KBM-7 (cell line): ENCODE measurements at places on chromosomes 12 and 14.

- DNase-seq, result no peak
Observed at GRCh38 chr12:79569679-79570078, 121.1 kb downstream of the PAWR start.

GRCh38 chr14:69501423-69501838 is 16.9 kb downstream of the PLEKHD1 start:
- DNase-seq, result no peak

- peak; percentile 63 for DNase-seq
Observed at GRCh38 chr12:65602610-65603295, 221.5 kb upstream of the HMGA2 start.

DNA sequence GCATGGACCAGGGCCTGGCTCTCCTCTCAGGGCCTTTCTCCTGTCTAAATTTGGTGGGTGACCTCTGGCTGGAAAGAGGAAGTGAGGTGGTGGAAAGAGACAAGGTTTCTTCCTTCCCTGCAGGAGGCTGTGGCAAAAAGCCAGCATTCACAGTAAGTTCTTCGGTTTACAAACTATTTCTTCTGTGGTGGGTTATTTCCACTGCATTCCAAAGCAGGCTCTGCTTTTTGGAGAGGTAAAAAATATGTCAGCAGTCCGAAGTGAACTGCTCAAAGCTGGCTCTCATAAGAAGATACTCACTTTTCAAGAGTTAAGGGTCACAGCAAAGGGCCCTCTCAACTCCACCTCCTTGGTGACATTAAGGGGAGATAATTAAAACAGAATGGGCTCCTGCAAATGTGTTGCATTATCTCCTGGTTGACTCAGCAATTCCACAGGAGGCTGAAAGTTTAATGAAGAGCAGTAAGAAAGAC is 48.9 kb upstream of the POC1B start:
- peak; percentile 73 for DNase-seq

GRCh38 chr12:42090899-42091298 is 53.8 kb downstream of the GXYLT1 start:
- DNase-seq, result no peak

DNA sequence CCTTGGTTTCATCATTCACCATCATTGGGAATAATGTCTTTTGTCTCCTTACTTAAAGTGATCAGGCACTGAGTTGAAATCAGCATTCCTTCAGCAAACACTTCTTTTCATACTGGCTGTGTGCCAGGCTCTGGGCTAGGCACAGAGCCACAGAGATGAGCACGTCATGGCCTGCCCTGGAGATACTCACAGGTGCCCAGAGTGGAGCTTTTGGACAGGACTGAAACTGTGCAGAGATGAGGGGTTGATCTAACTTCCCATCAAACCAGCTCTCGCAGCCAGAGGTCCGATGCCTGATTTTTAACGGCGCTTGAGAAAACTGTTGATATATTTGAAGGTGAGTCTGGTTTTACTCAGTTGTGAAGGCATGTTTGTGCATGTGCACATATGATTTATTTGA is 43.1 kb downstream of the CACNA1C start:
- DNase-seq, result no peak

DNA sequence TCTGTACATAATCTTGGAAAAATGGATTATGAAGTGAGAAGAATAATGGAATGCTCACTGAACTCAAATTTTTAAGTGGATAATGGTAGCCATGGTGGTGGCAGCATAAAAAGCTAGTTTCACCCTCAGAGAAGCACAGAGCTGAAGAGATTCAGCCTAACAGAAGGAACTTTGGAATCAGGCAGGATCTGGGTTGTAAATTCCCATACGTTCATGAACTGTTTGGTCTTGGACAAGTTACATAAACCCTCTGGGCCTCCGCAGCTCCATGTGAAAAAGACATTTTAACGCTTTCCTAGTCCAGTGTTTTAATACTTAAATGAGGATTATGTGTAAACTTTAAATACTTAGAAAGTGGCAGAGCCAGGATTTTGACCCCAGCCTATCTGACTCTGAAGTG is 26.6 kb downstream of the JKAMP start:
- no peak for DNase-seq

- no peak for DNase-seq
Observed at GRCh38 chr12:53074283-53074998, 4.7 kb downstream of the SPRYD3 start.

DNA sequence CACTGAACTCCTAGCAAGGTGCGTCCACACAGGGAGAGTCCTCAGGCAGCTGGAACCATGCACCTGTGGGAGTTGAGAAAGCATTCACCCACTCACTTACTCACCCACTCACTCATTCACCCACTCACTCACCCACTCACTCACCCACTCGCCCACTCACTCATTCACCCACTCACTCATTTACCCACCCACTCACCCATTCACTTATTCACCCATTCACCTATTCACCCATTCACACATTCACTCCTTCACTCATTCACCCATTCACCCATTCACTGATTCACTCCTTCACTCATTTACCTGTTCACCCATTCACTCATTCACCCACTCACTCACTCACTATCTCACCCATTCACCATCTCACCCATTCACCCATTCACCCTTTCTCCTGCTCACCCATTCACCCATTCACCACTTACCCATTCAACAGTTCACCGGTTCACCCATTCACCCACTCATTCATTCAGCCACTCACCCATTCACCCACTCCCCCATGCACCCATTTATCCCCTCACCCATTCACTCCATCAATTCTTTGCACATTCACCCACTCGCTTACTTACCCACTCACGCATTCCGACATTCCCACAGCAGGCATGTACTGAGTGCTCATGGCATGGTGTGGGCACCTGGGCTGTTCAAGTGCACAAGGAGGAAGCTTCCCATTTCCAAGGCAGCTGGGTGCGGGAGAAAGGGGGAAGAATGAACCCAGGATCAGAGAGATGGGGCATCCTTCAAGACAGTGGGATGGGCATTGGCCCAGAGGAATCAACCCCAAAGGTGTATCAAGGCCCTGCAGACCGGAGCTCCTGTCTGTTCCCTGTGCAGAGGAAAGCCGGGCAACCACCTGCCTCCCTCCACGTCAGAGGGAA is 135.2 kb upstream of the C14orf180 start:
- no peak for DNase-seq

DNA sequence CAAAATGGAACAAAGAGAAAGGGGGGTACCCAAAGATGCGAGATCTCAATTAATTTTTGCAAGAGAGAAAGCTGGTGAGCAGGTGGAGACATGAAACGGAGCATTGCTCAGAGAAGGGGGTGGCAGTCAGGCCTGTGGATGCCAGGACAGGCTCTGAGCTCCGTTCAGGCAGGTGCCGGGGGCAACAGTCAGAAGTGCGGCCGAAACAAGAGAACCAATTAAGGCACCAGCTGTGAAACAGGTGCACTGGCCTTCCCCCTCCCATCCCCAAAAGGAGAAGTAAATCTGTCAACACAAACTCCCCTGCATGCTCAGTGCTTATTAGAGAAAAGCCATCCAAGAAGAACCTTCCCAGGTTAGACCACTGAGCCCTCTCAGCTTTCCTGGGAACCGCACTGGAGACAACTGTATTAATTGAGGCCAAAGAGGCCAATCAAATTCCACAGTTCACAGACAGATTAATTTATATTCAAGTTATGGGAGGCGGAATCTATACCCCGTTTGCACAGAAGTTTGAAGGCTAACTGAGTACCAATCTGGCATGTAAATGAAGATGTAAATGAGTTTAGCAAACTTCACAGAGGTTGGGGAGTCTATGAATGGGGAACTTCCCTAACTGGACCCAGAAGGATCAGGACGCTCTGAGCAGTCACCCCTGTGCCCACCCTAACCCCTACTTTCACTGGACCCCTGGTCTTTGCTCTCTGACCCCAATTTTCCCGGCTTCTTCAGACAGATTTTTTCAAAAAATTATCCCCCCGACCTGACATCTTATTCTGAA is 20.9 kb downstream of the OAS2 start:
- DNase-seq, result no peak

DNA sequence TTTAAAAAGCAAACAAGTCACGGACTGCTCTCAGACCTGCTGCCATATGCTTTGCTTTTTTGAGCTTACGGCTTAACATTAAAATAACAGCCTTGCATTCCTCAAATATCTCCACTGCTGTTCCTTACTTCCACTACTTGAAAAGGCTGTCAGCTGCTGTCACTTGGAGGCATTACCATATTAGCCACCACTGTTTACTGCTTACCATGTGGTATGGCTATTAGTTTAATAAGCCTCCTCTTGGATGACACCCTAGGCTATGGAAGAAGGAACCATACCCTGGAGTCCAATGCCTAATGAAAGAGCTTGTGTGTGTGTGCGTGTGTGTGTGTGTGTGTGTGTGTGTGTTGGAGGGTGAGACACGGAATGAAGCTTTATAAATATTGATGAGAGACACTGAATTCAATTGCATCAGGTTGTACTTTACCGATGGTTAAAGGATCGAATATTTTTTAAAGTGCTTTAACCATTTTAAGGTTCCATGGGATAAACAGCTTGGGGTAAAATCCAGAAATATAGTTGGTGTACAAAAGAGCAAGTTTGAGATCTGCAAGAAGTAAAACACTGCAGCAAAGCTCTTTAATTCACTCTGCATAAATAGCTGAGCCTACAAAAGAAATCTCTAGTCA is 174.5 kb downstream of the TTC7B start:
- no peak for DNase-seq

DNA sequence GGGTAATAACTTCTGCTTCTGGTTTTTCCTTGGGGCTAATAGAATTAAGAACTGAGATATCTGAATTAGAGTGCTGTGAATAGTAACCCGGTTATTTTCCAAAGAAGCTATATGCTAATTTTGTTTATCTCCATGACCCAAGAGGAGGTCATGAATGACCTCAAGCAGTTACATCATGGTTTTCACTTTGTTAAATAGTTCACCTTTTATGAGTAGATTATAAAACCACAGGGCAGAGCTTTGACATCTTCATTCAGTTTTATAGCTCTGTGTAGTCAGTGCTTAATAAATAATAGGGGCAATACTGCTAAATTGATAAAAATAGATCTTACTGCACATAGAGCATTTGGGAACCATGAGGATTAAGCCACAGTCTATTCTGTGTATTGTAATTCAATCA is 462.2 kb downstream of the LRIG3 start:
- DNase-seq, result no peak

- no peak for DNase-seq
Observed at GRCh38 chr14:100193417-100194357, 34.2 kb upstream of the DEGS2 start.
